ENCODE measurements at places on chromosomes 5 and 9.

- no peak for DNase-seq
Measured at GRCh38 chr9:128429513-128430086, 8.9 kb downstream of the CERCAM start.

- no peak for DNase-seq
Measured at GRCh38 chr9:136255896-136256890, 10.6 kb upstream of the QSOX2 start.

GRCh38 chr5:168366116-168366515 is 74.7 kb downstream of the WWC1 start:
- DNase-seq, result no peak

DNA sequence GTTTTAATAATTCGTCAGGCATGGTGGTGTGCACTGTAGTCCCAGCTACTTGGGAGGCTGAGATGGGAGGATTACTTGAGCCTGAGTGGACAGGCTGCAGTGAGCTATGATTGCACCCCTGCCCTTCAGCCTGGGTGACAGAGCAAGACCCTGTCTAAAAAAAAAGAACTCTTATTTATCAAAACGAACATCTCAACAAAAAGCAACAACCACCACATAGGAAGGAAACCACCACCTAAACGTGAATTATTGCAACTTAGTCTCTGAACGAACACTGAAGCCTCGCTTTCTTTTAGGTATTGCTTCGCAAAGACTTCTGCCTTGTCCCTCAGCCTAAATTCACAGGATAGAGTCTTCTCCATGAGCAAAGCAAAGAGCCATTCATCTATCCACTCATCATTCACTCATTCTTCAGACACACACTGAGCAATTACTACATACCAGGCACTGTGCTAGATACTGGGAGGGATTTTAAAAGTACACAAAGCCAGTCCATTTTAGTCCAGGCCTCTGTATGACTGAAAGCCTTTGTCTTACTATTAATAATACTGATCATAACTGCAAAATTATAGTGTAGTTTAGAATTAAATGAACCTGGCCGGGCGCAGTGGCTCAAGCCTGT is 57.4 kb downstream of the THBS4 start:
- no peak for DNase-seq

GRCh38 chr5:10111571-10111970 is 138.1 kb downstream of the ATPSCKMT start:
- DNase-seq, result no peak

- no peak for DNase-seq
Measured at GRCh38 chr5:38478878-38479277, 77.6 kb downstream of the LIFR start.

DNA sequence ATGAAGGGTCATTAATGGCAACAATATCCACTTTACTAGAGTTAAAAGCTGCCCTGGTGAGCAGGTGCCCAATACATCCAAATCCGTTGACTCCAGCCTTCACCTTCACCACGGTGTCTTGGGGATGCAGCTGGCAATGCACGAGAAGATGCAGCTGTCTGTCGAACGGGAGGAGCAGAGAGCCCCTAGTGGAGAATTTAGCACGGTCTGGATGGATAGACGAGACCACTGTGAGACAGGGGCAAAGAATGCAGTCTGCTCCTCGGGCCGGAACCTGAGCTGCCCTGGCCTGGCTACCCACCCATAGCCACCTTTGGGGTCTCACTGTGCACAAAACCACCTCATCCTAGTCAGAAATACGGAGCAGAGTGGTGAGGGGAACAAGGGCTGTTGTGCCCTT is 35.1 kb downstream of the ADRA1B start:
- DNase-seq, result no peak

- peak; percentile 84 for DNase-seq
Measured at GRCh38 chr5:177113566-177114424, 19.8 kb upstream of the NSD1 start.

GRCh38 chr9:72424131-72424530 is 59.1 kb upstream of the ZFAND5 start:
- DNase-seq, result no peak

- peak; percentile 38 for DNase-seq
Measured at GRCh38 chr5:95731571-95732554, 727 bp downstream of the RHOBTB3 start.

DNA sequence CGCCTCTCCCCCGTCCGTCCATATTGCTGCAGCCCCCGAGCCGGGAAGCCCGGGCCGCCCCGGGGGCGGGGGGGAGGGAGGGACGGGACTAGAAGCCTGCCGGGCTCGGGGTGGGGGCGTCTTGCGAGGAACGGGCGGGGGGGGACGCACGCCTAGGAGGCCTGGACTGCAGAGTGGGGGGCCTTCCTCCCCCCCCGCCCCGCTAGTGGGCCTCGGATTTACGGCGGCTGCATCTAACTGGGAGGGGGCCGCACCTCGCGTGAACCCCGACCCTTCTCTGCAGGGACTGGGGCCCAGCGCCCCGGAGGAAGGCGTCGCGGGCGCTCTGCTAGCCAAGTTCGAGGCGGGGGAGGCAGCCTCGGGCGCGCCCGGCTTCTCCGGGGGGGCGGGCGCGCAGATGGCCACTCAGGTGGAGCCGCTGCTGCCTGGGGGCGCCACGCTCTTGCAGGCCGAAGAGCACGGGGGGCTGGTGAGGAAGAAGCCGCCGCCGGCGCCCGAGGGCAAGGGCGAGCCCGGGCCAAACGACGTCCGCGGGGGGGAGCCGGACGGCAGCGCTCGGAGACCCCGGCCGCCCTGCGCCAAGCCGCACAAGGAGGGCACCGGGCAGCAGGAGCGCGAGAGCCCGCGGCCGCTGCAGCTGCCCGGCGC is at the start of gene LARP1:
LARP1 (plus strand) TSS at position 17 of the 648 bp plus-strand sequence; CDS start at position 398, 381 bp downstream.
- DNase-seq, result no peak

- no peak for DNase-seq
Measured at GRCh38 chr5:120517607-120518252, 53.6 kb downstream of the PRR16 start.

GRCh38 chr5:140420665-140421361 is 19.2 kb downstream of the ANKHD1 start:
- peak; percentile 7 for DNase-seq

DNA sequence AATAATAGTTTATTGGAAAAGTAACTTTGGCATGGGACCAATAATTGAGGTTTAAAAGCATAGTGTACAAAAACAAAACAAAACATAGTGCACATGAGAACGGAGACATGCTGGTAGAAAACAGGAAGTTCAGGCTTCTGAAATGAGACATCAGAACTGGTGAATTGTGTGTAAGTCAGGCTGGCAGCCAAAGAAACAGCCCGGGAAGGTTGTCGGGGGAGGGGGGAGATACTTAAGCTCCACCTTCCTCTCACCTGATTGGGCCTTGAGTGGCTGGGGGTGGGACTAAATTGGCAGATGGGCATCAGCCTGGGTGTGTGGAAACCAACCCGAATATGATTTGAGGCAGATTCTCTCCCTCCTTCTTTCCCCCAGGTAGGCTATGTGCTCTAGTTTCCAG is 256.3 kb downstream of the SMARCA2 start:
- DNase-seq, result peak; percentile 60

- DNase-seq, result peak; percentile 20
Measured at GRCh38 chr9:134641173-134641989, at the start of gene COL5A1. COL5A1 (plus strand) TSS chr9:134641803; CDS start chr9:134642188, 385 bp downstream.

DNA sequence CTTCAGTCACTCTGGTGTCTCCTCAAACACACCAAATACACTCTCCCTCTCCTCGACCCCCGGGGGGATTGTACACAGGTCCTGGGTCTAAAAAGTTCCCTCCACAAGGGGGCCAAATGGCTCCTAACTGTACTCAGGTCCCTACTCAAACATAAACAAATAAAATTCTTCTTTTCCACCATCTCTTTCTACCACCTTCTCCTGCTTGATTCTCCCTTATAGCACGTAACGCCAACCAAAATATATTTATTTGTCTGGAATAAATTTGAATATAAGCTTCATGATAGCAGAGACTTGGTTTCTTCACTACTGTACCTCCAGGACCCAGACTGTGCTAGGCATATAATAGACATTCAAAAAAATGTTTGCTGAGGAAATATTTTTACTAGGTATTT is 21.4 kb downstream of the ZNF608 start:
- no peak for DNase-seq

- DNase-seq, result peak; percentile 94
Measured at GRCh38 chr9:36151316-36152210, 15.0 kb downstream of the GLIPR2 start.

DNA sequence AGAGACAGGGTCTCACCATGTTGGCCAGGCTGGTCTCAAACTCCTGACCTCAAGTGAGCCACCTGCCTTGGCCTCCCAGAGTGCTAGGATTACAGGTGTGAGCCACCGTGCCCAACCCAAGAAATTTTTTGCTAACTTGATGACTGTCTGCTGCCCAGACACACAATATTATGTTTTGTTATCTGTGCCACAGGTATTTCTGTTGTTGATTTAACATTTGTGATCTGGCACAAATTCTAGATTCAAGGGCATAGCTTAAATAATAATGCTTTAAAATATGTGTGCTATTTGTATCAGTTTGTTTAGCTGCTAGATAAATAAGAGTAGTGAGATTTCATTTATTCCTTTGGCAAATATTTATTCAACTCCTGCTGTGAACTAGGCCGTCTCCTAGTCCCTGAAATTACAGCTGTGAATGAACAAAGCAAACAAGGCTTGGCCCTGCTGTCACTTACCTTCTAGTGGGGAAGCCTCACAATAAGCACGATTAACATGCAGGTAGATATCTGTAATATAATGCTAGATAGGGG is 35.3 kb downstream of the GAPVD1 start:
- DNase-seq, result no peak

- DNase-seq, result no peak
Measured at GRCh38 chr5:128053291-128053954, 30.1 kb upstream of the SLC12A2 start.

- DNase-seq, result no peak
Measured at GRCh38 chr5:159362220-159362619, 31.9 kb upstream of the IL12B start.

GRCh38 chr9:97046228-97046627 is 7.3 kb upstream of the CTSV start:
- DNase-seq, result no peak

DNA sequence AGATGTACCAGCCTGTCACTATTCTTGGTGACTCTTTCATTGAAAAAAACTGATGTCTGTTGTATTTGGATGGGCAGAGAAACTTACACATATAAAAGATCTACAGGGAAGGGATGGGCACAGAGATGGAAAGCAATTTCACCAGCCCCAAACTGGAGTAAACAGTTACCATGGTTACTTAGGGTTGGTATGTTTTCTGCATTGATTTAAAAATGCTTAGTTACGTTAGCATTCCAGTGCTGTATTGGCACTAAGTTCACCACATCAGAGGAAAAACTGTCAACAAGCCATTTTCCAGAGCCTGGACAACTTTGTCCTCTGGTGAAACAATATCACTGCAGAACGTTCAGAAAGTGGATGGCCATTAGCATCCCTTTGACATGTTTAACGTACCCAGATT is 28.0 kb downstream of the MARCHF3 start:
- no peak for DNase-seq

GRCh38 chr5:81065492-81065891 is 105.3 kb downstream of the RASGRF2 start:
- no peak for DNase-seq

GRCh38 chr5:96254980-96255691 is 177.9 kb downstream of the PCSK1 start:
- no peak for DNase-seq

GRCh38 chr5:1311439-1312055 is 16.7 kb upstream of the TERT start:
- DNase-seq, result no peak

DNA sequence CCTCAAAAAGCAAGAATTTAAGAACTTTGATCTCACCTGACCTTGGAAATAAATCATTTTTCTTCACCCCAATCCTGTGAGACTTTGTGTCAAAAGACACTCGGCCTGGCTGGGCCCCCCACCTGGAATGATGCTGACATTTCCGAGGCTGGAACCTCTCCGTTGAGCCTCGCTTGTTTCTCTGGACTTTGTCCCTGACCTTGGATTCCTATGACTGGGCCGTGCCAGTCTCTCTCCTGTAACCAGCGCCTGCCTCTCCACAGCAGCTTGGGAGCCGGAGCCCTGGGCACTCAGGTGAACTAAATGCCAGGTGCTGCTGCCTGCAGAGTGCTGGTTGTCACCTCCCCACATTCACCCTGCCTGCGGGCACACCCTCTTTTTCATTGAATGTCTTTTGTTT is 62.7 kb downstream of the RETREG1 start:
- DNase-seq, result no peak

GRCh38 chr5:119387945-119388618 is 32.3 kb downstream of the TNFAIP8 start:
- no peak for DNase-seq

DNA sequence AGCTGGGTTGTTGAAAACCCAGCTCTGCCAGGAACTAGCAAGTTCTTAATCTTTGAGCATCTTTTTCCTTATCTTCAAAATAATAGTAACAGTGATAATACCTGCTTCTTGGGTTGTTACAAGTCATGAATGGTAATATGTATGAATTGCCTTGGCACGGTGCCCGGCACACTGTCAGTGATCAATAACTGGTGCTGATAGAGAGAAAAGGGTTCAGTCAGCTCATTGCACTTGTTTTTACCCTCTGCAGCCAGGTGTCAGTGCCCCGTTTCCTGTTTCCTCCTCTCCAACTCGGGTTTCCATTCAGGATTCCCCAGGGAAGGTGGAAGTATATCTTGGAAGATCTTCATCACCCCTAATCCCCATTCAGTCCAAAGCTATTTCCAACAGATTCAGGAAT is 15.8 kb upstream of the NIPAL4 start:
- no peak for DNase-seq

DNA sequence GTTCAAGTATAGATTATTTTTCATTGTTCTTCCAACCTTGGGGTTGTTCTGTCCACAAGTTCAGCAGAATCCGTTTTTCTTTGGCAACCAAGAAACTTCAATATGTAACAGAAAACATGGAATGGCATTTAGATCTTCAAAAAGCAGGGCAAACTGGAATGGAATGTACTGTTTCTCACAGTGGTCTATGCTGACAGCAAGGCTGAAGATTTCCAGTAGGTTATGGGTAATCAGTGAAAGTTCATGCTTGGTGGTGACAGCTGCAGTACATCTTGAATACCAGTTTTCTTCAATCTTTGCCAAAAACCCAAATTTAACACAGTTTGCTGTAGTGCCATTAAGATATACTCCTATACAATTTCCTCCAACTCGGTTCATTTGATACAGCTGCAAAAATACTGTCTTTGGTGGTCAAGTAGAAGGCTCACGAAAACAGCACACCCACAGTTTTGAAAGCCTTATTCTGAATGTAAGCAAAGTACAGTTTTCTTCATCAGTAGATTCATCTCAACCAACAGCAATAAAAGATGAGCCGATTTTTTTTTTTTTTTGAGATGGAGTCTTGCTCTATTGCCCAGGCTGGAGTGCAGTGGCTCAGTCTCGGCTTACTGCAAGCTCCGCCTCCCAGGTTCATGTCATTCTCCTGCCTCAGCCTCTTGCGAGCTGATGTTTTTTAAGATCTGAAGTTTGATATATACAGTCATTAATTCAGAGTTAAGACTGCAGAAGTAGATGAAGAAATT is 4.9 kb downstream of the TRIM52 start:
- no peak for DNase-seq

- no peak for DNase-seq
Measured at GRCh38 chr9:82090046-82090445, 101.5 kb downstream of the SPATA31D1 start.

DNA sequence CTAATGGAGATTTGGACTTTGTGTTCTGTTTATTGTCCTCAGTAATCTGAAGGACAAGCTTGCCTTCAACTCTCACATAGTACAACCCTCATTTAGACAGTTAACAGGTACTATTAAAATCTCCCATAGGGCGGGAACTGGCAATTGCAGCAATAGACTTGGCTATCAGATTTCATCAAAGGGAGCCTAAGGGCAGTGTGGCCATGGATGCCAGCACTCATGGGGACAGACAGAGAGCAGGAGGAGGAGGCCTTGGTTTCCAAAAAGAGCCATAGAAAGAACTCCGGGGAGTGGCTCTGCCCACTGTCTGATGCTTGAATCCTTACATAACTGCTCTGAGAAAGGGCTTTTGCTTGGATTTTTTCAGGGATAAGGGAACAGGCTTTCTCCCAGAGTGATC is 6.8 kb downstream of the SLC36A1 start:
- DNase-seq, result no peak

Measured in activated CD4-positive, alpha-beta T cell treated with anti-CD3 and anti-CD28 coated beads, Interleukin-10, Interleukin-2, amounts not matched to agents 100 ng/mL and 50 ng/mL, durations not matched to agents 16 hours and 8 hours (primary cell).